ENCODE measurements at places on chromosomes 2 and 18. TPM values are rescaled to one million over a fixed set of nuclear protein-coding genes. Genes with fewer than 3 reads are reported as not detected.

ANKRD39 gene
- total RNA-seq: 16.3 TPM

ALMS1 gene
- total RNA-seq: 145 TPM

SP9 gene
- 20.0 TPM for total RNA-seq

CCT7 gene
- total RNA-seq: 155 TPM

CFAP65 gene
- 0.63 TPM for total RNA-seq

CD28 gene
- total RNA-seq: under 0.01 TPM

LOXHD1 gene
- 0.31 TPM for total RNA-seq

CRYBA2 gene
- not detected for total RNA-seq

TOGARAM2 gene
- under 0.01 TPM for total RNA-seq

FHL2 gene
- total RNA-seq: 4.1 TPM

MAIP1 gene
- 26.9 TPM for total RNA-seq

GAREM2 gene
- total RNA-seq: 11.9 TPM

XIRP2 gene
- 0.31 TPM for total RNA-seq

CDK5R2 gene
- total RNA-seq: 11.9 TPM

FASTKD2 gene
- 54.8 TPM for total RNA-seq

ST8SIA5 gene
- 31.9 TPM for total RNA-seq

GREB1 gene
- total RNA-seq: 3.8 TPM

B3GNT2 gene
- total RNA-seq: 40.1 TPM

MAP2 gene
- total RNA-seq: 1,096 TPM

EVX2 gene
- not detected for total RNA-seq

BCL11A gene
- total RNA-seq: 313 TPM

DSC1 gene
- not detected for total RNA-seq

MAP3K19 gene
- total RNA-seq: 1.6 TPM

CXCR1 gene
- total RNA-seq: 0.31 TPM

POMC gene
- 2.8 TPM for total RNA-seq

RBKS gene
- 2.5 TPM for total RNA-seq

LRRTM4 gene
- 89.5 TPM for total RNA-seq

TUBA4B gene
- not detected for total RNA-seq

MERTK gene
- 5.9 TPM for total RNA-seq

RFX8 gene
- total RNA-seq: not detected

CCDC102B gene
- total RNA-seq: 20.0 TPM
